ENCODE measurements at places on chromosomes 11 and 22. TPM values are rescaled to one million over a fixed set of nuclear protein-coding genes. Genes with fewer than 3 reads are reported as not detected.
A peak's percentile ranks its signal among the peaks of the same experiment; 100 is the strongest.

GRCh38 chr11:21622566-21622965 is 570.3 kb upstream of the ANO5 start:
- no peak for DNase-seq

The KCNJ11 gene
- total RNA-seq, result 0.12 TPM

DNA sequence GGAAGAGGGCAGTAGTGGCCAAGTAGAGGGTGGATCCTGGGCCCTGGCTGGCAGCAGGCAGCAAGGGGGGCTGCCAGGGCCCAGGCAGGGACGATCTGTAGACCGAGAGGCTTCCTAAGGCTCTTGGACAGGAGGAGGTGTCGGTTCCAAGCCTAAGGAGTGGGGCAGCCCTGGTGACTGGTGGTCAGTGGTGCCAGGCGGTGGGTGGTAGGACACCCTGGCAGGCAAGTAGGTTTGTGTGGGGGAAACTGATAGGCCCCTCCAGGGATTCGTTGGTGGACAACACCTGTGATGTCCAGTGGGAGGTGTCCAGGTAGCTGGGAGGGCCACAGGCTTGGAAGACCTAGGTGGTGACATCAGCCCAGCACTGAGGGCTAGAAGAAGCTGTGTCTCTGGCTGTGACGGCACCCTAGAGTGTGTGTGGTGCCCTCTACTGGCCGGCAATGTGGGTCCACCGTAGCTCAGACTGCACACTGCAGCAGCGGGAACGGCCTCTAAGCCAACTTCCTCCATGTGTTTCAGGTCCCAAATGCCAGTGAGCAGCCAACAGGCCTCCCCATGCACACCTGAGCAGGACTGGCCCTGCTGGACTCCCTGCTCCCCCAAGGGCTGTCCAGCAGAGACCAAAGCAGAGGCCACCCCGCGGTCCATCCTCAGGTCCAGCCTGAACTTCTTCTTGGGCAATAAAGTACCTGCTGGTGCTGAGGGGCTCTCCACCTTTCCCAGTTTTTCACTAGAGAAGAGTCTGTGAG is 9.4 kb upstream of the SAMM50 start:
- peak; percentile 60 for DNase-seq

- no peak for DNase-seq
Observed at GRCh38 chr11:6260207-6260726, 629 bp downstream of the CCKBR start.

The OR52I1 gene
- not detected for total RNA-seq

The STK33 gene
- total RNA-seq, result 10.9 TPM

Measured in H4 (cell line).